T-helper 2 cell treated with Interferon-gamma antibody and Interleukin-4, amounts not matched to agents 5 μg/mL and 100 μg/mL, for 36 hours (primary cell): ENCODE measurements at places on chromosomes 12 and 14.

DNA sequence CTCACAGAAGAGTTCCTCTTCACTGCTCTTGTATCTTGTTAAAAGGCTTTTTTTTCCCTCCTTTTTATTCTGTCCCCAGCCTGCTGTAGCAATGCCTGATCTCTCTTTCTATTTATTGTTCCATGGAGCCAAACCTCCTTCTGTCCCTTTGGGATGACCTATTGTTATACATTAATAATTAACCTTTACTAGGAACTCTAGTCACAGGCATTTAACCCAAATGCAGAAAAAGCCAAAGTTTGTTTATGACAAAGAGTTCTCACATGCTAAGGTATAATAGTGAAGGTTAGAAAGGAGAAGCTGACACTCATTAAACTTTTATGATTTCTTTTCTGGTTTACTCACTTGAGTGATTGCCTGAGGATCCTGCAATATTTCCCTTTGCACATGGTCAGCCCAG is 535.8 kb downstream of the NRXN3 start:
- DNase-seq, result no peak

DNA sequence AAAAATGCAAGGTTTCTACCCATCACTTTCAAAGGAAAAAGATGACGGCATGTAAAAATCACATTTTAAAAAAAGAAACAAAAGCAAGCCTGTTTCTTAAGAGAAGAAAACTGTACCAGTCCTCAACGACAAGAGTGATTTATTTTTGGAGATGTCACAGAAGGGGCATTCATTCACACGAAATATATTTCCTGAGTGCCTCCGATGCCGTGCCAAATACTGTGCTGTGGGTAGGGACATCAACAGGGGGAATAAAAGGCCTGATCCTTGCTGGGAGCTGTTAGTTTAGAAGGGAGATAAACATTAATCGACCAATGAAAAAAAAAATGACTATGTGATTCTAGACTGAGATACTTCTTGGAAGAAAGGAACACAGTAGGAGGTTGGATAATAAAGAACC is 297.5 kb upstream of the SOX5 start:
- DNase-seq, result no peak

DNA sequence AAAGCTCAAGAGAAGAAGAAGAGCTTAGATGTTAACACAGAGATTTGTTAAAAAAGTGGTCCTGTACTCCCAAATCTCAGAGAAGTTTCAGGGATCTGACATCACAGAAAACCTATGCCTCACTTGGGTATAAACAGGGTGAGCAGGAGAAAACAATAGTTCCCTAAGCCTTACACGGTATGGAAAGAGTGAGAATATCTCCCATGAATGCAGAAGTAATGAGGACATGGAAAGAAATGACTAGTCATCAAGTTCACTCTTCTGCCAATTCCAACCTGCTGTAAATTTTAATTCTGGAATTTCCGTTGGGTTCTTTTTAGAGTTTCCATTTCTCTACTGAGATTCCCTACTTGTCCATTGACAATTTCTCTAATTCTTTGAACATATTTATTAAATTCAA is 6.2 kb upstream of the PTGER2 start:
- no peak for DNase-seq

GRCh38 chr12:57001448-57001906 is 4.9 kb downstream of the ZBTB39 start:
- peak; percentile 64 for DNase-seq

GRCh38 chr12:19648591-19648990 is 209.3 kb downstream of the AEBP2 start:
- no peak for DNase-seq

DNA sequence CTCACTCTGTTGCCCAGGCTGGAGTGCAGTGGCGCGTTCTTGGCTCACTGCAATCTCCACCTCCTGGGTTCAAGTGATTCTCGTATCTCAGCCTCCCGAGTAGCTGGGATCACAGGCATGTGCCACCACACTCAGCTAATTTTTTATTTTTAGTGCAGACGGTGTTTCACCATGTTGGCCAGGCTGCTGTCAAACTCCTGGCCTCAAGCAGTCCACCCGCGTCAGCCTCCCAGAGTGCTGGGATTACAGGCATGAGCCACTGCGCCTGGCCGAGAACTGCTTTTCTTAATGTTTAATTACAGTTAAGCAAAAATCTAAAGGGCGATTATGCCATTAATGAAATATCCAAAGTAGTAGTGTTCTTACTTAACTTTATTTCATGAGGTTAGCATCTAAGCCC is 13.6 kb downstream of the YARS2 start:
- DNase-seq, result no peak

DNA sequence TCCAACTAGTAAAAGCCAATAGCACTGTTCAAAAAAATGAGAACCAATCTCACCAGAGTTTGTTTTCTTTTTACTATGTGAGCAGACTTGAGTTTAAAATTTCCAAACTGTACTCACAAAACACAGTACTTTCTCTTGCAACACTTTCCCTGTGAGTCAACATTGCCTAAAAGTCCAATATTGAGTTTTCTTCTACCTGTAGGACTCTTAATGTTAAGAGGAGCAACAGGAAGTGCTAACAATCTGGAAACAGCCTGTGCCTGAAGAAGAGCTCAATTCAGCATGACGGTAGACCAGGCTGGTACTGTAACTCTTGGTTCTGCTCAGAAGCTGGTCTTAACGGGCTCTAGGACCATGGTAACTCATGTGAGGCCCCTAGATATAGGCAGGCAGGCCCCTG is 144.3 kb downstream of the MED13L start:
- DNase-seq, result no peak

DNA sequence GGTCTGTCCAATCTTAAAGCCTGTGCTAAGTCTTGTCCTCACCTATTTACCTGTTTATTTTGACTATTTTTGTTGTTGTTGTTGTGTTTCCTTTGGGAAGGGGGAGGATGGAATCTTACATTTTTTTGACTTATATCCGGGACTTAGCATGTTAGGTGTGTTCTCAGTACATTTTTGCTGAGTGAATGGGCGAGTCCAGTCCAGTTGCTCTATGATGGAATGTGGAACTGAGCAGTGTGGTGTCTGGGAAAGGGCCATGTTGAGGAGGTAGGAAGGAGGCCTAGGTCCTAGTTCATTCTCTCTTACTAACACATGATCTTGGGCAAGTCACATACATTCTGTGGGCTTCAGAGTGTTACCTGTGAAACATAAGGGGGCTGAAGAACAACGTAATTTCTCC is 80.9 kb upstream of the SLC38A2 start:
- no peak for DNase-seq

GRCh38 chr12:131559517-131560516 is 151.1 kb upstream of the SFSWAP start:
- DNase-seq, result no peak

GRCh38 chr14:51732494-51733112 is 80.9 kb downstream of the FRMD6 start:
- DNase-seq, result no peak

GRCh38 chr14:36823651-36824050 is 162.0 kb downstream of the PAX9 start:
- DNase-seq, result no peak

DNA sequence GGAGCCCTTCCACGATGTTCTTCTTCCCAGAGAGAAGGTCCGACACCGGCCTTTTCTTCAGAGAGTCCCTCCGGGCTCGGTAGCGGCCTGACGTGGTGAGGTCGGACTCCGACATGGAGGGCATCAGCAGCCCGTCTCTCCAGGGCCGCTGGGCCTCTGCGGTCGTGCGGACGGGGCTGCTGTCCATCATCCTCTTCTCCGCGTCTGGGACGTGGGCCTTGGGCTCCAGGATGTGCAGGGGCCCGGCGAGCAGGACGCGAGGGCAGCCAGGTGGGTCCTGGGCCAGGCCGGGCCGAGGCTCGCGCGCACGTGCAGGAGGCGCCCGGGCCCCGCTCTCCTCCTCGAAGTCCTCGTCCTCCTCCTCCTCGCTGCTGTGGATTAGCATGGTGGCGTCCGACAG is 75.9 kb downstream of the PTPN21 start:
- no peak for DNase-seq

DNA sequence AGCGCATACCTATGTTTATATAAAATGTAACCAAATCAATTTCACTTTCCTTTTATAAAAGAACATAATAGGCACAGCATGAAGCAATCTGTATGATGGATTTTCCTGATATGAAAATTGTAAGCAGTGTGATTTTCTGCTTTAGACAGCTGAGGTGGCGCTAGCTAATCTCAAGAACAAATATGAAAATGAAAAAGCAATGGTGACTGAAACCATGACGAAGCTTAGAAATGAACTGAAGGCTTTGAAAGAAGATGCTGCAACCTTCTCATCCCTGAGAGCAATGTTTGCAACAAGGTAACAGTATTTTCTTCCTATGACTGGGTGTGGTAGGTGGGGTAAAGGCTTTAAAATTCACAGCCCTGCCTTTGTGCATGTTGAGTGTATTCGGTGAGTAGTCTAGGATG is 65.0 kb upstream of the FGD4 start:
- no peak for DNase-seq

DNA sequence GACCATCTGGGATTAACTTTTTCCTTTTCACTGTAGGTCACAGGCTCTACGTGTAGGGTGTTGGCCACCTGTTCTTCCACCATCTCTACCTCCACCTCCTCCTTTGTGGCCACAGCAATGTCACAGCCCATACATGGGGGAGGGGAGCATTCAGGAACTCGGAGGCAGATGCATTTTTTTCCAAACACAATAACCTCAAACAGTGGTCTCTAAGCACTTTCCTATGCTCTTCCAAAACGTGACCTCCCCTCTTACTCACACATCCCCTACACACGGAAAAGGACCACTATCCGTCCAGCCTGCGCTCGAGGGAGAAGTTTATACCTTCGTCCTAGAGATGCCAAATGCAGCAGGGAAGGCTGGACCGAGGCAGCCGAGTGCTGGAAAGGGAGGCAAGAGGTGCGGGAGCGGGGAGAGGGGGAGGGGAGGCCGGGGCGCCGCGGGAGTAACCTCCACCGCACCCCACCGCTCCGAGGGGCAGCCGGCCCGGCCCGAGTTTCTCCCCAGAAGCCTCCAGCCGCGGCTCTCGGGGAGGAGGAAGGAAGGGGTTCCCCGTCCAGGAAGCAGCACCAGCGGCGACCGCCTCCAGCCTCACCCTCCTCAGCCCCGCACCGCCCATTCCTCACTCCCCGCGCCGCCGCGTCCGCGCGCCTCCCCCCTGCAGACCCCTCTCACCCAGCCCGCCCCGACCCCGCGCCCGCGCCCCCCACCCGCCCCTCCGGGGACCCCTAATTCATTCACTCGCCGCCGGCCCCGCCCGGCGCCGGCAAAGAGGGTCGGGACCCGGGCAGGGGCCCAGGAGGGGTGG is 594 bp downstream of the KRAS start:
- DNase-seq, result peak; percentile 44

- no peak for DNase-seq
These were observed 82.8 kb downstream of the BTG1 start for GRCh38 chr12:92062539-92063493.

- no peak for DNase-seq
These were observed 81.1 kb upstream of the CCDC198 start for GRCh38 chr14:57574617-57575288.
